ENCODE measurements at places on chromosomes 2 and 18.

- DNase-seq: peak; percentile 4
These were observed 755 bp downstream of the SPAST start for GRCh38 chr2:32064021-32064601.

DNA sequence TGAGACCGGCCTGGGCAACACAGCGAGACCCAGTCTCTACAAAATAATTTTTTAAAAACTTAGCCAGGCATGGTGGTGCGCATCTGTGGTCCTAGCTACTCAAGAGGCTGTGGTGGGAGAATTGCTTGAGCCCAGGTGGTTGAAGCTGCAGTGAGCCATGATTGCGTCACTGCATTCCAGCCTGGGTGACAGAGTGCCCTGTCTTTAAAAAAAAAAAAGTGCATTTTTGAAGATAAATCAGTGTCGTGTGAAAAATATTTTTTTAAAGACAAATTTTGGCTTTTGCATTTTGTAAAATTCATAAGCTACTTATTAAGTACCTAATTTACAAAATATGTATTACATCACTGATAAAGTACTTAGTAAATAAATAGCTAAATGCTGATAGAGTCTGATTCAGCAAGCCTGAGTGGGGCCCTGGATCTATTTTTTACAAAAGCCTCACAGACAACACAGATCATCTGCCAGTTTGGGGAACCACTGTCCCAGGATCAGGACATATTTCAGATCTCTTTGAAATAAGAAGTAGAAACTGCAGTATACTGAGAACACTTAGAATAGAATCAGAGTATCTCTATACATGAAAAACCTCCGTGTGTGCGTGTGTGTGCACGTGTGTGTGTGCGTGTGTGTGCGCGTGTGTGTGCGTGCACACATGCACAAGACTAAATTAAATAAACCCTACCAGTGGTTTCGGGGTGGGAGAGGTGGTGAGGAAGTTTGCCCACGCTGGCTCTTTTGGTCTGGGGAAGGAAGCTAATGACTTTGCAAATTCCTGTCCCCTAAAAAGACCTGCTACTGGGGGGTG, 61.6 kb downstream of the AAK1 start:
- DNase-seq: no peak

GRCh38 chr2:51291762-51292551, 260.0 kb upstream of the NRXN1 start:
- no peak for DNase-seq

DNA sequence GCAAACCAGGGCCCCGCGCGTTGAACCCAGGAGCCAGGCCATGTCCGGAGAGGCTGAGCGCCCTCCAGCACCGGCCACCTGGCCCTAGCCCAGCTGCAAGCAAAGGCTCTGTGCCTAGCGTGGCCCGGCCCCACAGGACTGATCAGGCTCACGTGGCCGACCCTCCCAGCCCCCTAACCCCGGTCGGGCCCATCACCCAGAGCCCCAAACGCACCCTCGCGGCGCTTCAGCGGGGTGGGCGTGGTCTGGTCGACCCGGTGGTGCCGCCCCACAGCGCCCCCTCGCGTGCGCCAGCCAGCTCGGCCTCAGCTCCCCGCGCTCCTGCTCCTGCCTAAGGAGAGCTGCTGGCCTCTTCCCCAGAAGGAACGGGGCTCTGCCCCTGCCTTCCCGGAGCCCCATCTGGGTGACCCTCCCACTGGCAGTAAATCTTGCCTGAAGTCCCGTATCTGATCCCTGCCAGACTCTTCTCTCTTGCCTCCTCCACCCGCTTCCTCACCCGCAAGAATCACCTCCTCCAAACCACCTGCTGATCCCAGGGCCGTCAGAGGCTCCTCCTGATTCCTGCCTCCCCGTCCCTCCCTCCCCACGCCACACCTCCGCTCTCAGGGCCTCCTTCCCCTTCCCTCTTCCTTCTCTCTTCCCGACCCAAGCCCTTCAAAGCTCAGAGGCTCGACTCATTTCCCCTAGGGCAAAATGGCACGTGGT, 12.3 kb upstream of the TEX51 start:
- DNase-seq: no peak

DNA sequence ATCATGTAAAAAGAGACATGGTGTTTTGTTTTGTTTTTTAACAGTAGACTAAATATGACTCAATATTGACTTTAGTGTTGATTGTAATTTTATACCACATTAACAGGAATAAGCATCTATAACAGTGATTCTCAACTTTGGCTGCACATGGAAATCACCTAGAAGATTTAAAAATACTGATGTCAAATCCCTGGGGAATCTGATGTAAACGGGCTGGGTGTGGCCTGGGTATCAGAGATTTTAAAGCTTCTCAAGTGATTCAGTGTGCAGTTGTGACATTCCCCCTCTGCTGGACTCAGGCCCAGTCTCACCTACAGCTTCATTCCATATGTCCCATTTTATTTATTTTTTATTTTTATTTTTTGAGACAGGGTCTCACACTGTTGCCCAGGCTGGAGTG, 82.8 kb upstream of the ATP8B1 start:
- no peak for DNase-seq

DNA sequence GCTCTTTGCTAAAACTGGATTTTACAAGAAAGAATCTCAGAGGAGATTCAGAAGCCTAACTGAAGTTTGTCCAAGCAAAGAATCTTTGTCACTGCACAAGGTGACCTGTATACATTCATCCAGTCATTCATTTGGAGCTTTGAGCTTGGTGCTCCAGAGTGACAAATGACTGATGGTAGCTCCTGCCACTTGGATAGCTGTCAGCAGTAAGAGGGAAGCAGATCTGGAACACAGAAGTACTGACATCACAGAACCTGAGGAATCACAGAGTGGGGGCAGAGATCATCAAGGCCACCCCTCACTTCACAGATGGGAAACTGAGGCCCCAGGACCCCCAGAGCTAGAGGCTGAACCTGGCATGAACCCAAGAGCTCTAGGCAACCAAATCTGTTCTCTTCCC, 28.8 kb upstream of the IGFBP2 start:
- no peak for DNase-seq

- DNase-seq: peak; percentile 62
These were observed 18.6 kb upstream of the NCL start for GRCh38 chr2:231482806-231483391.

GRCh38 chr2:75525434-75526310, 35.1 kb downstream of the EVA1A start:
- no peak for DNase-seq

DNA sequence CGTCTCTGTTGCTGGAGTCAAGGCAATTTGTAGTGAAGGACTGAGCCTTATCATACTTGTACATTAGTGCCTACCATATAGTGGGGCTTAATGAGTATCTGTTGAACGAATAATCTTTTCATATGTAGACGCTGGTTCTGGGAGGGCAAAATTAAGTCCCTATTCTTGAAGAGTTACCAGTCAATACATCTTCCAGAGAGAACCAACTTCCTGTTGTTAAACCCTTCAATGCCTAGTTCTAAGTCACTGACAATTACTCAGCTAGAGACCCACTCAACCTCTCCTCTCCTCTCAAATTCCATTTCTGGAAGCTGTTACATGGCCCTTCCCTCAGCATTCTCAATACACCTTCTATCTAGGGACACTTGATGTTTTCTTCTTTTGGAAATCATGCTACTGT, 1.1 kb upstream of the MOB4 start:
- DNase-seq: no peak

- no peak for DNase-seq
These were observed 44.8 kb upstream of the OTOF start for GRCh38 chr2:26522751-26523171.

- DNase-seq: no peak
These were observed 14.1 kb upstream of the KLF11 start for GRCh38 chr2:10028988-10029874.

GRCh38 chr2:54871457-54872107, 148.1 kb downstream of the EML6 start:
- no peak for DNase-seq

GRCh38 chr2:152413228-152414030, 78.5 kb downstream of the FMNL2 start:
- no peak for DNase-seq

DNA sequence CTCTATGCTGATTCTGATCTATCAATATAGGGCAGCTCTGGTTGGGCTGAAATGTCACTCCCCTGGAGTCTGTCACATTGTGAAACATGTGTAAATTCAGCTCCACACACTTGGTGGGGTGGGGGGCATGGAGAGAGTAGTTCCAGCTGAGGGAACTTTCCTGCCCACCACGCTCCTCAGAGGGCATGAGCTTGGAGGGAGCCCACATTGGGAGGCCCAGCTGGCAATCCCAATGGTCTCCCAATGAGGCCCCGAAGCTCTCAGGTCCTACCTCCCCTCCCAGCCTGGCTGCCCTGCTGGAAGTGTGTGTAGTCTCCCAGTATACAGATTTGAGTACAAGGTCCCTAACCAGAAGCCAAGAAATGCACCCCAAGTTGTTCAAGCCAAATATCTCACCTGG, 31.5 kb downstream of the GYPC start:
- no peak for DNase-seq

DNA sequence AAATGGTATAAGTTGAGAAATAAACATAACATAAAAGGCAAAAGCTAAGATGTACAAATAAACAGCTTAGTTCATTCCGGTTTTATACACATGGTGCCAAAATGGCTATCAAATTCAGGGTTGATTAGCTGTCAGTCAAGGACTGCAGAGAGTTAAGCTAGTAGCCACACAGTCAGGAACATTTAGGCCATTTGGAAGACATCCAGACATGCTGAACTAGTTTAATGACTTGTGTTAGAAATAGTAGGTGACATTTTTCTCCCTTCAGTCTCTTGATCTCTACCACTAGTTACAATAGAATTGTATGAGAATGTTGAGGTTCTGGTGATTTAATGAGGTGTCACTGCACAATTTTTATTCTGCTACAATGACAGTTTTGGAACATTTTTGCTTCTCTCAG, 394.4 kb upstream of the SPHKAP start:
- no peak for DNase-seq

- no peak for DNase-seq
These were observed 464.1 kb upstream of the CRIM1 start for GRCh38 chr2:35891528-35891927.

GRCh38 chr2:19488009-19488691, 129.7 kb upstream of the OSR1 start:
- DNase-seq: no peak

DNA sequence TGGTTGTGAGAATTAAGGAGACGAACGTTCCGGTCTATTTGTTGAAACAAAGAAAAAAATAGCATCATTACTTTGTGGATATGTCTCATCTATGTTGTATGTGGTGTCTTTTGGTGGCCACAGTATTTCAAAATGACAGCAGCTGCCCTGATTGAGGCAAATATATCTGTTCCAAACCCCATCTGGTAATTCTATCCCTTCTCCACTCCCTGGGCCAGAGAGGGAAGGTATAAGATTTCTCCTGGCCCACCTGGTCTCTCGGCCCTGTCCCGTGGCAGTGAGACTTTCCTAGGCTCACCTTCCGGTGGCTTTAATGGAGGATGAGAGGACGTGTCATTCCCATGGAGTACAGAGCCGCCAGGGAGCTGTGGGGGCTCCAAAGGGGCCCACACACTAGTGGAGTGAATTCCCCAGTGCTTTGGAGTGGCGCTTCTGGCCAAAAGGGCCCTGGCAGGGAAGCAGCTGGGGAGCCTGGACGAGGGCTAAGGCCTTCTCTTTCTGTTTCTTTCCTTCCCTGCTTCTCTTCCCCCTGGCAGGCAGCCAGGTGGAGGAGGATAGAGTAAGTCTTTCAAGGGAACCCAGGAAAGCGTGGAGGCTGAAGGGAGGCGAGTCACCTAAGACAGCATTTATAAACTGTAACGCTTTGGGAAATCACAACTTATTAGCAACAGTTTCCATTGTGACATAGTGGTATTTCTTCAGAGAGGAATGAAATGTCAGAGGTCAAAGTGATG, 5.6 kb downstream of the FOSL2 start:
- DNase-seq: no peak

- DNase-seq: no peak
These were observed 45.4 kb downstream of the M1AP start for GRCh38 chr2:74602586-74603281.

DNA sequence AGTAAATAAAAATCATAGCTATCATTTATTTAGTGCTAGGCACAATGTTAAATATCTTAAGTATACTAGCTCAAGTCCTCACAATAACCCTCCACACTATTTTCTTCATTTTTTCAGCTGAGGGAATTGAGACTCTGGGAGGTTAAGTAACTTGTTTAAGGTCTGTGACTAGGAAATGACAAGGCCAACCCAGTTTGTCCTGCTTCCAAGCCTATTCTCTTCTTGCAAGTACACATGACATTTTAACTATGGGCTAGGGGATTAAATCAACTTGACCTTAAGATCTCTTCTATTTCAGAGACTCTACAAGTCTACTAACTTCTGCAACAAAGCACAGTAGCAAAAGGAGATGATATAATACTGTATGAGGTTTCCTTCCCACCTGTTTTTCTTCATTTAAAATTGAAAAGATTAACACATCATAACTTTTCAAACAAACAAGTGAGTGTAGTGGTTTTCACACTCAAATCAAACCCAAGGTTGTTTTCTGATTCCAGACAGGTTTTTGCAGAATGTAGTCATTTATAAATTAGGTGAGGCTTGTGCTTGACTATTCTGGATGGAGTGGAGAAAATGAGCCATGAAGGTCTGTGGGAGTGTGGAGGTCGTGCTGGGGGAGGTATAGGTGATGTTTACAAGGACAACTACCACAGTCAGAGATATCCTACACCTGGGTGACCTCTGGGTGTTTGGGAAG, 57.0 kb downstream of the CD28 start:
- peak; percentile 42 for DNase-seq

DNA sequence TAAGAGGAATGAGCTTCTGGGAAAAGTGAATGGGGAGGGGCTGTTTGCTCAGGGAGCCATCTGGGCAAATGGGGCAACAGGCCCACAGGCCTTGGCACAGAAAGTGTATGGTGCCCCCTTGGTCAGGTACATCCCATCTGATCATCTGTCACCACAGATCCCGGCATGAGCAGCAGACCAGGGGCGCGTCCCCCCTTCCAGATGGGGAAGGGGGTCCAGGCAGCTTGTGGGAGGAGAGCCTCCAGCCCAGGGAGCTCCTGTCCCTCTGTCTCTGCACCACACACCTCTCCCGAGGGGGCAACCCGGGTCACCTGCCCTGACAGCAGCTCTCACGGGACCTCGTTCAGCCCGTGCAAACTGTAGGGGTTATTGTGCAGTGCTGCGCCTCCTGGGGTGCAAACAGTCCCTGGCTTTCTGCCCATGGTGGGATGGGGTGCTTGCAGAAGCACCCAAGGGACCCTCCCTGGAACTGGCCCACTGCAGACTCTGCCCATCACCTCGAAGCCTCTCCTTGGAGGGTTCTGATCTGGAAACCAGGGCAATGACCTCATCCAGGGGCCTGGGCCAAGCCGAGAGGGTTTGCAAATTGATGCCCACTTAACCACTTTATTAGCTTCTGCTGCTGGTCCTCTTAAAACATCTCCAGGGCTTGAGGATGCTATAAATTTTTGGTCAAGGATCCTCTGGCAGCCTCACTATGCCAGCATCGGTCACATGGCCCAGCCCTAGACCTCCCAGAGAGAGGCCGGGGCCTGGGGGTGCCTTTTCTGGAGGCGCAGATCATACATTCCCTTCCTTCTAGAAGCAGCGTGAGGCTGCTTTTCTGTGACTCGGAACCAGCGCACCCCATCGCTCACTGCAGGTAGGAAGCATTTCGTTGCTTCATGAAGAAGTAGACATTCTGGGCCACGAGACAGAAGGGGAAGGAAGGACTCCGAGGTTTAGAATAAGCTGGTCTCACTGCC, 7.6 kb upstream of the BOK start:
- no peak for DNase-seq

- no peak for DNase-seq
These were observed 38.0 kb downstream of the PTGR3 start for GRCh38 chr18:75170916-75171315.
